PC-3 (cell line): ENCODE measurements at places on chromosomes 5 and 9.

- DNase-seq, result no peak
These were observed 11.6 kb downstream of the BNIP1 start for GRCh38 chr5:173155912-173156311.

DNA sequence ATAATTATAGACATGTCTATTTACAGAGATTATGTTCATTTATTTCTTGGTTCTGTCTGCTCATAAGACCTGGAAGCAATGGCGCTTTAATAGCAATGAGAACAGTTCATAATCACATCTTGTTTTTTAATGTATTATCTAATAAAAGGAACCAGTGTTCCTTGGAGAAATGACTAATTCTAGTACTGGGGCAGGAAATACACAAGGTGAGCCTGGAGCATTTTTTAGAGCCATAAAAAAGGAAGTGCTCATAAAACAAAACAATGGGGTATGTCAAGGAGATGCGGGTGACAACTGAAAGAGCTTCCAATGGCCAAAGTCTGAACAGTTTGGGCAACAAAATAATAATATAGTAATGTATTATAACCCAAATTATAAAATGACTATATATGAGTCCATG is 531.9 kb upstream of the CHD1 start:
- peak; percentile 78 for DNase-seq

DNA sequence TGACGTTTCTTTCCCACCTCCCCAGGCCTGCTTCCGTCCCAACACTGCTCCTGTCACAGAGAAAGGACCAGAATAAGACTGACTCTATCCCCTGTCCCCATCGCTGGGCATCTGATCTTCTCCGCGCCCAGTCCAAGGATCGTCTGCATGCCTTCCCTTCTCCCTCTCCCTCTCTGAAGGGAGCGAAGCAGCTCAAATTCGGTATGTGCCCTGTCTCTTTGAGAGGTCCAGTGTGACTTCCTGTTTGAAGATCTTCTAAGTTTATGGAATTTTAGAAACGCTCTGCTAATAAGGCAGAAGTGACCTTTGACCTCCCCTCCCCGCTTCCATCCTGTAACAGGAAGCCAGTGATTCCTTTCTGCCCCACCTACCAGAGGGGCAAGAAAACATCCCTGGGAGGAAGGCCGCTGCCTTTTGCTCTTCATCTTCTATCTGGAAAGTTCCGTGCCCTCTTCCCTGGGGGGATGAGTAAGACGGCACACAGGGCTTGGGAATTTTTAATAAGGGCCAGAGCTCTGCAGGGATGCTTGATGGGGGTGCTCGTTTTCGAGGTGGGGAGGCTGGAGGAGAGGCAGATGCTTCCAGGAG is 40.7 kb upstream of the RNU6ATAC start:
- no peak for DNase-seq

DNA sequence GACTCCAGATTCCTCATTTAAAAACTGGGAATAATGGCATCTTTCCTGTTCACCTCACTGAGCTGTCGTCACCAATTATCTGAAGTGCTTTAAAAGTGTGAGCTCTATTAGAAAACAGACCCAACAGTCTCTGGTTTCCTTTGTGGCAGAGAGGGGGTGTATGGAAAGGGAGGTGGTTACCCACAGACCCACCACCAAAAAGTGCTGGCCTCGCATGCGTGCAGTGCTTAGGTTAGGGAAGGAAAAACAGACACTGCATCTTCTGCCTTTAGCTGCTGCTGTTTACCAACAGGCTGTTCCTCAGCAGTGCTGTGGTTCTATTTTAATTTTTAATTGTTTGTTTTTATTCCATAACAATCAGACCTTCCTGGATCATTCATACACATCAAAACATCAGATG is 249.6 kb downstream of the PIK3R1 start:
- no peak for DNase-seq

GRCh38 chr9:76530458-76531110 is 71.6 kb downstream of the GCNT1 start:
- no peak for DNase-seq

DNA sequence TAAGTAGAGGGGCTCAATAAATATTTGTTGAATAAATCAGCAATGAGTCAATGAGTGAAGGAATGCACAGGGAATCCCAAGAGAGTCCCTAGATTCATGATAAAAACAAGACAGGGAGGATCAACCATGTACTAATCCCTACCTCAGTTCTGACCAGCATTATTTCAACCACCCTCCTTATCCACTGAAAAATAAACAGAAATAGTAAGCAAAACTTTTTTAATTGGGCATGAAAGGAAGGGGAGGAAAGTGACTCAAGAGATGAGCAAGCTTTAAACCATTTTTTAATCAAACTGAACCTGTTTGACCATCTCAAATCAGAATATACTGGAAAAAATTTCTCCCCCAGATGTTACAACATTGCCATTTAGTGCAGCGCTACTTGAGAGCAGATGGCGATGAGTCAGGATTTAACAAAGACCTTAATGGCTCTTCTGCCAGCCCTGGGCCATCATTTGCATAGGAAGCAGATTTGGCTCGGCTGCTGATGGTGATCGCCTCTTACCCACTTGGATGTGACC is 194.8 kb upstream of the SLC30A5 start:
- peak; percentile 91 for DNase-seq

DNA sequence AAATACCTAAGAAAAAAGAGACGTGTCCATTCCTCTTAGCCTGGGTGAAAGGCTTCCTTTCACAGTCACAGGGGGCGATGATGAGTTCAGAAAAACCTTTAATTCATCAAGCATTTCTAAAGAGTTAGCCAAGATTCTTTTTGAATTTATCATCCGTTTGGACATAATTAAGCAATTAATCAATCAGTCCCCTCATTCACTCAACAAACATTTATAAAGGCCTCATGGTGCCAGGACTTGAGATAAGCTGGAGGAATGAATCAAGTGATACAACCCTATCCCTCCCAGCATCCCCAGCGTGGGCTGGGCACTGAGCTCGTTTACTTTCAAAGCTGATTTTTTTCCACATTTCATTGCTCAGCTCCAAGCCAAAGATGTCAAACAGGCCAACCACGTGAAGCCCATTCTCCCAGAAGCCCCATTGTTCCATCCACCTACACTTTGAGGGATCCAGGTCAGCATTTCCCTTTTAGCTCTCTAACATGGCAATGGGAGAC is 140.5 kb downstream of the SLIT3 start:
- DNase-seq, result peak; percentile 45

DNA sequence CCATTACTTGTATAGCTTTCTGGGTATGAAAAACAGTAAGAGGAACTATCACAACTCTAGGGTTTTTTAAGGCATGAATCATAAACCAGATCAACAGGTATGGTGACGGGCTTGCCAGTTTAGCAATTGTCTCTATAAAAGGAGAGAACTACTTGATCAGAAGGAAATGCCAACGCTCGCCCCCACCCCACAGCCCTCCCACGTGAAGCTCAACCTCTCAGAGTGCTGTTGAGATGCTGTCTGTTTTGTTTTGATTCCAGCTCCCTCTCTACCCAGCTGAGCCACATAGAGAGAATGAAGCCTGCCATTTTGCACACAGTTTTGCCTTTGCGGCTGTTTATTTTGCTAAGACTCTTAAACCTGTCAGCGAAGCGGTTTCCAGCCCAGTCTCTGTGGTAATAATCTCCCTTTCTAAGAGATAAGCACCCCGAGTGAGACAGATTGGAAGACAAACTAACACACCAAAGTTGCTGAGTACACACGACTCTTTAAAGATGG is 257.9 kb upstream of the ANKRD55 start:
- DNase-seq, result peak; percentile 86

GRCh38 chr5:83095957-83096539 is 18.7 kb downstream of the XRCC4 start:
- peak; percentile 89 for DNase-seq

- no peak for DNase-seq
These were observed 30.9 kb upstream of the CPEB4 start for GRCh38 chr5:173857234-173857633.

DNA sequence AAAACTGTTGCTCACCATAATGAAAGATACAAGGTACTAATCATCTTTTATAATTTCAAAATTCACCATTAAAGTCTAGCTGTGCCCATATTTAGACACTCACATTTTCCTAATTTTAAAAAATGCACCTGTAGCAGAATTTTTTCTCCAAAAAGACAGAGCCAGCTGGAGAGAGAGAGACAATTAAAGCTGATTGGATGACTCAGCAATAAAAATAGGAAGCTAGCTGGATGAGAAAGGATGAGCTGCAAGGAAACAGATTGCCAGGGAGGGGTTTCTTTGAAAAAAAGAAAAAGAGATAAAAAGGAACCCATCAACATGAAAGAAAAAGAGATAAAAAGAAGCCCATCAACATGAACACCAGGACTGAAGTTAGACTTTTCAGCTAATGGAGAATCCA is 73.8 kb downstream of the HCN1 start:
- no peak for DNase-seq
